ENCODE measurements at places on chromosomes 7 and 10.
A peak's percentile ranks its signal among the peaks of the same experiment; 100 is the strongest.

DNA sequence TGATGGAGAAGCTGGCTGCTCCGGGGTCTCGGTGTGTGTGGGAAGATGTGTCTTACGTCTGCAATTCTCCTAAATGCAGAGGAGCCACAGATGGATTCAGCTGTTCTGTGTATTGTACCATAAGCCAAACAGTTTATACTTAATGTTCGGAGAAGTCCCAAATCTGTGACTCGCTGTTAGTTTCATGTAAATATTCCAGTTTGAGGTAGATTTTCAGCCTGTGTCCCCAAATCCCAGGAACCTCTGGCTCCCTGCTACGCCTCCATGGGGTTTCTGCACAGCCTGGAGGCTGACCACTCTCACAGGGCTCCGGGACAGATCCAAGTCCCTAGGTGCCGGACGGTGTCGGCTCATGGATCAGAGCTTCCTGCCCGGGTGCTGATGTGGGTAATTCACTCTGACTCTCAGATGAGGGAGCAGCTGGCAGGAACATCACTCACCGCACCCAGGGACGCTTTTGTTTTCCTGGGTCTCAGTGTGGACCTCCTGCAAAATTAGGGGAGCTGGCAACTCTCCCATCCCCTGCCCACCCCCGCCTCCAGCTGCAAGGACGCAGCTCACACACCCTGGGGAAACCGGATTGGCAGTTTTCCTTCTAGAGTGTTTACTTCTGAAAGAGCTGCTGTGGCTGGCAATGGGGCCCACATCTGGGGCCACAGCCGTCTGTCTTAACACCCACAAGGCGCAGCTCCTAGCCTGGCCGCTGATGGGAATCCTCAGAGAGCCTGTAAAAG is 421.1 kb upstream of the FOXK1 start:
- DNase-seq, result no peak

GRCh38 chr10:93826355-93826754 is 67.4 kb upstream of the SLC35G1 start:
- no peak for DNase-seq

- DNase-seq, result no peak
These were observed 356.2 kb downstream of the RNLS start for GRCh38 chr10:88226891-88227290.

GRCh38 chr10:24311888-24312287 is 103.0 kb downstream of the KIAA1217 start:
- no peak for DNase-seq

- DNase-seq, result no peak
These were observed 43.0 kb upstream of the MYO3A start for GRCh38 chr10:25890995-25891394.

GRCh38 chr10:6916601-6917000 is 336.5 kb upstream of the PRKCQ start:
- DNase-seq, result peak; percentile 20

GRCh38 chr7:12553416-12553815 is 17.1 kb upstream of the SCIN start:
- no peak for DNase-seq

DNA sequence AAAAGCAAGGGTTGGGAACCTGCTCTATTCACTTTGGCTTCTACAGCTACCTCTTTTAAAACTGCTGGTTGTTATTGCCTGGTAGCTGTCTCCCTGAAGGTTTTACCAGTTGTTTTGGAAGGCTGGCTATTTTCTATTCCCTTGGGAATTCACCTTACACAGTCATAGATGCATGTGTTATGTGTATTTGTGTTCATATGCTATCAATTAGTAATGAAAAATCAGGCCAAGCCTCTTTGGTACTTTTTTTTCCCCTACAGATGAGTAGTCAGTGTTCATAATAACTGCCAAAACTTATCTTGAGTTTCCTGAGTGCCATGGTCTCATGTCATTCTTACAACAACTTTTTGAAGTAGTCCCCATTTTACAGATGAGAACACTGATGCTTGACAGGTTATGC is 738.0 kb upstream of the GALNT17 start:
- no peak for DNase-seq

- no peak for DNase-seq
These were observed 997.2 kb upstream of the GHITM start for GRCh38 chr10:83142074-83142563.

DNA sequence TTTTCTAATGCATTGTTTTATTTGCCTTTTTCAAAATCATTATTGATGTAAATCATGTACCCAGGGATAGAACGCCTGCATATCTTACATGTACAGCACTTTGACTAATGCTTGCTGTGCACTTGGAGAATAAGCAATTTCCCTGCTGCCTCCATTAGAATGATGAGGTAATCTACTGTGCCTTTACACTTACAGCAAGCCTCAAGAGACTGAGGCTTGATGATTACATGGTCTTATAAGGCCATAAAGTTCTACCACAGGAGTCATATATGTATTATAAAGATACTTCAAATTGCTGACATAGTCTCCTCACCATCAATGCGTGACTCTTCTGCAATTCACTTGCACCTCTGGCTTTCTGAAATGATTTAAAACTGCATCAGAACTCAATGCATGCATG is 328.6 kb upstream of the HGF start:
- DNase-seq, result no peak

- DNase-seq, result no peak
These were observed 180.7 kb downstream of the CPEB3 start for GRCh38 chr10:92110039-92110794.

DNA sequence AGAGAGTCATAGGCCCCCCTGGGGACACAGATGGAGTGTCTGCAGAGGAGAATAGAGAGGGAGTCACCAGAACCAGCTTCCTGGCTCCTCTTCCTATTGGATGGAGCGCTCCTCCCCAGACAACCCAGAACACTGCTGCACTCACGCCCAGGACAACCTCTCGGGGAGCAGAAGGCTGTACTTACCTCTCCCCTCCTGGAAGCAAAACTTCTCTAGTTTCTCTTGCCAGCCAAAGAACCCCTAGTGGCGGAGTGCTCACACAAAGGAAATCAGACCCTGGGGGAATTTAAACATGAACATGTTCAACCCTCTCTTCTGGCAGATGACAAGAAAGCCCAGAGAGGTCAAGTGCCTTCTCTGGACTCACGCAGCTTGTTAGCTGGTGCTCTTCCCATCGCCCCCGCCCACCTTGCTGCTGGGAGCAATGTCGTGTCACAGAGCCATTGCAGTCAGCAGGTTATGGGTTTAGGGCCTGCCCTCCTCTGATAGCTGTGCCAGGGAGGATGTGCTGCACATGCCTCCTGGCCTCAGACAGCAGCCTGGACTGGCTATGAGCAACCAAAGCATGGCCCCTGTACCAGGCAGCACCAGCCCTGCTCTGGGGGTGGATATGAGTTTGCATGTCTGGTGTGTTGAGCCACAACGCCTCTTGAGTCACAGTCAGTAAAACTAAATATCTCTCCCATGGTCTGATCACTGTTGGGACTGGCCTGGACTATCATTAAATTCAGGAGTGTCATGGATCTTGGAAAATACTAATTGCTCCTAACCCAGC is 84.4 kb downstream of the SLIT1 start:
- no peak for DNase-seq

DNA sequence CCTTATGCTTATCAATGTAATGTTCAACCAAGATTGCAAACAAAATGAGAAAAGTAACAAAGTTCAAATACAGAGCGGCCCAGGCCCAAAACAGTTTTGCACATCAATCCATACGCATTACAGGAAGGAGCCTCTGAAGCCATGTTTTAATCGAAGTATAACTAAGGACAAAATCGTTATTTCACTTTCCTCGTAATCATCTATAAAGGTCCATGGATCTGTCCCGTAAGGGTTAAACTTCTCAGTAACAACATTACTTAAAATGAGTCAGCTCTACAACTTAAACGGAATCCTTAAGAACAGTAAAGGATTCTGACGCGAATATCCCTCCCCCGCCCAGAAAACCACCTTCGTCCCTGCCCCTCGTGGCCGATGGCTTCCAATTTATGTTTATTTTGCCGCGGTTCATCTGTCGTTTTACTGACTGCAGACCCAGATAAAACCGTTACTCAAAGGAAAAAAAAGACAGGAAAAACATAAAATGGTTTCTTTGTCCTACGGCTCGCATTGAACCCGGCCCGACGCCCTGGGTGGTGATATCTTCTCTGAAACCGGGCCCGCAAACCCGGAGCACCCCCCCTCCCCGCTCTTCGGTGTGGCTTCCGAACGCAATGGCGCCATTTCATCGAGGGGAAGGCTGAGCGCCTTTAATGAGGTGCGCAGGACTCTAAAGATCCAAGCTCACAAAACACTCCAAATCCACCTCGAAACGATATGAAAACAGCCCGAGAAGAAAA is 1.1 kb downstream of the HNRNPA2B1 start:
- DNase-seq, result peak; percentile 47

- peak; percentile 78 for DNase-seq
These were observed 28.6 kb downstream of the MTURN start for GRCh38 chr7:30163231-30163894.

DNA sequence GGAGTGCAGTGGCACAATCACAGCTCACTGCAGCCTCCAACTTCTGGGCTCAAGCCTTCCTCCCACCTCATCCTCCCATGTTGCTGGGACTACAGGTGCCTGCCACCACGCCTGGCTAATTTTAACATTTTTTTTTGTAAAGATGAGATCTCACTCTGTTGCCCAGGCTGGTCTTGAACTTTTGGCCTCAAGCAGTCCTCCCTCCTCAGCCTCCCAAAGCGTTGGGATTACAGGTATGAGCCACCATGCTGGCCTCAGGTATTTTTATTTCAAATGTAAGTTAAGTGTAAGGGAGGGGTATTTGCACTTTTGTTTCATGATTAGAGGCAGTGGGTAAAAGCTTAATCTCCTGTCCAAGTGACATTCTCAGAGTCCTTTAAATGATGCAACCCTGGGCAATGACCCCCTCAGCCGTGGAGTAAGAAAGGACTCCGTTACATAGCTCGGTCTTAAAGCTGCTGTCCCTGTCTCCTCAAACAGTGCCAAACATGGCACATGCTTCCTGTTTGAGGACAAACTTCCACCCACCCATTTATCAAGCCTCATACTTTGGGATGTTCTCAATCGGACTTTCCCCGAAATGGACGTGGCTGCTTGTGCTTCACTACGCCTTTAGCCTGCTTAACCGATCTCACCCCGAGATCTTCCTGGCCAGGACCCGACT is 296.1 kb downstream of the BAMBI start:
- DNase-seq, result no peak

- no peak for DNase-seq
These were observed 636.6 kb downstream of the SDK1 start for GRCh38 chr7:3937605-3938004.

DNA sequence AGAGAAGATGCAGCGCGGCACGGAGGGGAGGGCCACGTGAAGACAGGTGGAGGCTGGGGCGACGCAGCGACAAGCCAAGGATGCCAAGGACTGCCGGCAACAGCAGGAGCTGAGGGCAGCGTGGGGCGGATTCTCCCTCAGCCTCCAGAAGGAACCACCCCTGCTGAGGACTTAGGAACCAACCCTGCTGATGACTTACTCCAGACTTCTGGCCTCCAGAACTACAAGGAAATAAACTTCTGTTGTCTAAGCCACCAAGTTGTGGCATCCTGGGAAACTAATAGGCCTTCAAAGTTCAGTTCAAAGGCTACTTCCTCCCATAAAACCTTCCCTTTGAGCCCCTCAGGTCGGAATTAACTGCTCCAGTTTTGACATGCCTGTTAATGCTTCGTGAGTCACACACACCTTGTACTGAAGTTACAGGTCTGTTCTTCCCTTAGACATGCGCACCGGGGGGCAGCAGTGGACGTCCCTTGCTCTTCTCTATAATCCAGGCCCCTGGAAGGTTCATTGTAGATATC is 88.4 kb upstream of the RHEB start:
- no peak for DNase-seq

GRCh38 chr10:50397312-50398140 is 146.2 kb upstream of the ASAH2 start:
- DNase-seq, result no peak

GRCh38 chr10:113364227-113364626 is 188.6 kb upstream of the HABP2 start:
- DNase-seq, result no peak

- no peak for DNase-seq
These were observed 202.6 kb downstream of the PPP1R3A start for GRCh38 chr7:113715981-113716856.

DNA sequence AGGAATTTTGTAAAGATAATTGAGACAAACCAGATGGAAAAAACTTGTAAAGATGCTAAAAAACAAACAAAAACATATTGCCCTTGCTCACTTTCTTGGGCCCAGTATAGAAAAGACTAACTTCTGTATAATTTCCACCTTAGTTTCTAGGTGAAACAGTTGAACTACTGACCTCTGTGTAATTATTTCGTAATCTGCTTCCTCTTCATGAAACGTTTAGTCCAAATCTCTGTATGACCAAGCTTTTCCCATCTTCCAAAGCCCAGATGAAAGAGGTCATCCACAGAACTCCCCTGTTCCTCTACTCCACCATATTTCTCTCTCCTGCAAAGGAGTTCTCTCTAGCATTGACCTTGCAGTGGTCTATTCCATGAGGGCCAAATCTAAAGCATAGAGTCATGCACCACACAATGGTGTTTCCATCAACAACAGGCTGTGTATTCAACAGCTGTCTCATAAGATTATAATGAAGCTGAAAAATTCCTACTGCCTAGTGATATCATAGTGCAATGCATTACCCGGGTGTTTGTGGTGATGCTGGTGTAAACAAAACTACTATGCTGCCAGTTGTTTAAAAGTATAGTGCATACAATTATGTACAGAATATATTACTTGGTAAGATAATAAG is 647.6 kb downstream of the TNS3 start:
- DNase-seq, result no peak

DNA sequence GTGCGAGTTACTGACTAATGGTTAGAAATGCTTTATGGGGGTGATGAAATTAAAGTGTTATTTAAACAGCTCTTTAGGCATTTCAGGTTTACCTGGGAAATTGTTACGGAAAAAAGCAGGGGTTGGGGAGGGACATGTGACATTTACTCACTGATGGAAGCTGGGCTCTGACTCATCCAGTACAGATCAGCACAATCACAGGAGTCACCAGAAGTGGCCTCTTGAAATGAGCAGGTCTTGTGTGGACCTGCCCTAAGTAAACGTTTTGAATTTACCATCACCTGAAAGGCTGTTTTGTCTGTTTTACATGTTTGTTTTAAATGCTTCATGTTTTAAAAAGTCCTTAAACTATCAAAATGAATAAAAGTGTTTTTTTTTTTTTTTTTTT is 2.3 kb downstream of the GLRX3 start:
- peak; percentile 32 for DNase-seq
